Activated T-cell treated with anti-CD3 and anti-CD28 coated beads for 4 hours (primary cell): ENCODE measurements at places on chromosomes 3 and 15.

DNA sequence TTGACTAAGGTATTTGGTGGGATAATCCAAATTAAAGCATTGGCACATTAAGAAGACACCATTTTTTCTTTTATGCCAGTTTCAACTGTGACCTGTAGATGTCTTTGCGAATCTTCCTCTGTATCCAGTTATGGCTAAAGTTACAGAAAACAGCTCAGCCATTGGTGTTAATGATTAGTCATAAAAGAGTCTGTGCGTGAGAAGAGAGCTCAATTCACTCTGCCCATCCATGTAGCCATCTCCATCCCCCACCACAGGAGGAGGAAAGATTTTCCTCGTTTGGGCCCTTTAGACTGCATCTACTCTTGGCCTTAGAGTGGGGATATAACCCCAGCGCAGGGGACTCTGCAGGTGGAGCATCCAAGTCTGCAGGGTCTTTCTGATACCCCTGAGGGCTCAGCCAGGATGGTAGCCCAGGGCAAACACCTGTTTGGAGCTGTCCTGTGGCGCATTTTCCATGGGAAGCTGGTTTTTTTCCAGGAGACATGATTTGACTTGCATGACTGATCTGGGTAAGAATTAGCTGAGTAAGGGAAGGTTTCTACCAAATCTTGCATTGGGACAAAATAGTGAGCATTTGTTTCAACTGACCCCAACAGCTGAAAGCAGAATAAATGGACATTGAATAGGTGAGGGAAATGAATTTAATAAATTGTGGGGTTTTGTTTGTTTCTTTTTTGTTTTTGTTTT is 29.5 kb downstream of the NANOGP8 start:
- DNase-seq: no peak

DNA sequence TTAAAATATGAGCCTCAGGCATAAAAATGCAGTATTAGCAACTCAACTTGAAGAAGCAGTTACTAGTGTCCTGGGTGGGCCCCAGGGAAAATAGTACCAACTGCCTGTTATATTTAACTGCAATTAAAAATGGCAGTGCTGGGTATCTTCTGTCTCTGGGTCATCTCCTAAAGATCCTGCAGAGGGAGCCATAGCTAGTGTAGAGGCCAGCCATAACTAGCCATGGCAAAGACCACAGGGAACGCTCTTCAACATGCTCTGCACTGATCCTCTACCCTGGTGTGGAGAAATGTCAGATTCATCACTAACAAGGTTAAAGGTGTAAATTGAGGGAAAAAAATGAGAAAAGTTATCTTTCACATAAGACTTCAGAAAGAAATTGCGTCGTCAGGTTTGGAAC is 181.3 kb downstream of the SNRPN start:
- no peak for DNase-seq

- no peak for DNase-seq
Measured at GRCh38 chr15:50484781-50485180, 60.6 kb downstream of the USP8 start.

DNA sequence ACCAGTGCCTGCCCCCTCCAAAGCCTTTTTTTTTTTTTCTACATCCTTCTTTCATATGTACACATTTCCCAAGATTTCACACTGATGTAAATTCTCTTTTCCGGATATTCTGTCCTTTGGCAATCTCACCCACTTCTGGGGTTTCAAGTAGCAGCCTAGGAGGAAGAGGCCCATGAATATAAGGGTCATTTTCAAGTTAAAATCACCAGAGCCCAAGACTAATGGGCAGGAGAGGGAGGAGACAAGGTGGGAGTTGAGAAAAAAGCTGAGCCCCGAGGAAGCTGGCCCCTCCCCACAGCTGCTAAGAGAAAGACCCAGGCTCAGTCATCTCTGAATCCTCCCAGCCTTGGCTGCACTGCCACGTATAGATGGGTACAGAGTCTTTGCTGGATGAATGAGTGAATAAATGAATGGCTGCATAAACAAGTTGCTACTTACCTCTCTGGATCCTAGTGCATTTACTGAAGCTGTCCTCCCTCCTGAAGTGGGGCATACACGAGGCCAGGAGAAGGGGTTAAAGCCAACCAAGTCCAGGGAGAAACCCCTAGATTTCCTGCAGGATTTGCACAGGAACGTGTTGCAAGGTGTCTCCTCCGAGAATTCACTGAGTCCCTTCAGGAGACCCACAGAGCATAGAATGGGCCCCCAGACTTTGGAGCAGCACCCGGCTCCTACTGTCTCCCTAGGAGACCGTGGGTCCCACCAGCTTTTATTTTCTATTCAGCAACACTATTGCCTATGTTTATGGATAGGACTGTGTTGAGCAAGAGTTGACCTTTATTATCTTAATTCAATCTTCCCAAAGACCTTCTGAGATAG is 100.8 kb upstream of the LIPC start:
- no peak for DNase-seq

- peak; percentile 5 for DNase-seq
Measured at GRCh38 chr3:14548321-14548729, 8.2 kb upstream of the GRIP2 start.

DNA sequence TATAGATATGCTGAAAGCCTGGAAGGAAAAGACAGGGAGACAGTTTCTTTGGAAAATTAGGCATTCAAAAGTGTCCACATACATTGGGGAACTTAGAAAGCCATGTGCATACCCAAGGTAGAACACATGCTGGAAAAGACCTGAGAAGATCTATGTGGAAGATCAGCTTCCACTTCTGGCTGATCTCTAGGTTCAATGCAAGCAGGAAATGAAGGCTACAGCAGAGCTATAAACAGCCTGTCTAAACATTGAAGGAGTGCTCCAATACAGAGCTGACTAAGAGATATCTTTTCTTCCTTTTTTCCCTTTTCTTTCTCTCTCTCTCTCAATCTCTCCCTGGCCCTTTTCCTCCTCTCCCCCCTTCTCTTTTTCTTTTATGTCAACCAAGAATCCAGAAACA is 73.6 kb upstream of the TCF12 start:
- DNase-seq: no peak

GRCh38 chr3:143158014-143158988 is 38.7 kb downstream of the CHST2 start:
- DNase-seq: no peak

- DNase-seq: no peak
Measured at GRCh38 chr3:46825450-46825849, 37.8 kb downstream of the MYL3 start.

DNA sequence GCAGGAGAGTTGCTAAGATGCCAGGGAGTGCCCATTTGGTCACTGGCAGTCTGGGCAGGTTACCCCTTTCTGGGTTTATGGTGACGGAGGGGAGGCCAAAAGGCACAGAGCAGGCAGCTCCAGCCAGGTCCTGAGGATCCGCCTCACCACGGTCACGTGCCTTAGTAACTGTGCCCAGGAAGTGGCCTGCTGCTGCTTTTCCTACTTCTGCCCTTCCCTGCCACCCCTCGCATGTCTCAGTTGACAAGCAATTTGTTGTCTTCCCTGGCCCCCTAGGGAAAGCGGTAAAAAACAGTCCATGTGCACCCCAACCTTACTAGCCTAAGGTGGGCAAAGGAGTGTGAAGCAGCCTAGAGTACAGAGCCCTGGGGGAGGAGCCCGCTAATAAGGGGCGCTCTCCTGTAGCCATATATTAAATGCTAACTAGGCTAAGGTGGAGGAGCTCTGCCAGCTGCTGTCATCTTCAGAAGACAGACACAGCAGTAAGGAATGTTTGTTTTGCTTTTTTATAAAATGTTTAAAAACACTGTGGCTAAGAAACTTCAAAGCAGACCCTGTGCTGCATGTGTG is 9.1 kb upstream of the LIPH start:
- DNase-seq: no peak

- no peak for DNase-seq
Measured at GRCh38 chr15:38195191-38195901, 57.3 kb upstream of the SPRED1 start.

DNA sequence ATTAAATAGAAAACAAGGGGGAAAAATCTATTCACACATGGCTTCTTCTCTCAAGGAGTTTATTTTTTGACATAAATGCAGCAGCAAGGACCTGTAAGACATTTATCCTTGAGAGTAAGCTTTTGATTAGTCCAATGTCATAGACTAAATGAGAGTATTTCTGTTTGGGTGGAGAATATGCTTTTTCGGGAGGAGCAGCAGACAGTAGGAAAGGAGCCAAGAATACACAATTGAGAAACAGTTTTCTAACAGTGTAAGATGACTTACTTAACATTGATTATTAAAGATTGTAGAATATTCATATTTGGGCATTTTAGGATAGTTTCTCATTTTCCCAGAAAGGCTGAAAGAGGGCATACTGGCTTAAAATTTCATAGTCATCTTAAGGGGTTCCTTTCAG is 65.9 kb upstream of the PAQR5 start:
- DNase-seq: no peak

DNA sequence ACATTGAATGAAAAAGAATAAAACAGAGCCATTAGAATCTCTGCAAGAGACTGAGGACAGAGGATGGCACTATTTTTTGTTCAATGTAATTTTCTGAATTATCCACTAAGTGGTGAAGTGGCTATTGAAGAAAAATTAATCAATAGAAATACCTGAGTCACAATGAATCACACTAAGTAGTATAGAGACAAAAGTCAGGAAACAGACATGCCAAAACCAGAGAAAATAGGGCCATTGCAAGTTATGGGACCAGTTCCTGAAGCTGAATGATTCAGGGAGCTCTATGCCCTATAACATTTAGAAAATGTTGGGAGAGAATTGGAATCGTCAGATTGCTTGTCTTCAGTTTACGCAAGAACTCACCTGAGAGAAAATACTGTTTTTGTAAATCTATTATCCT is 1103.2 kb upstream of the ALCAM start:
- DNase-seq: no peak

- no peak for DNase-seq
Measured at GRCh38 chr15:36392676-36393266, 186.7 kb upstream of the CDIN1 start.

DNA sequence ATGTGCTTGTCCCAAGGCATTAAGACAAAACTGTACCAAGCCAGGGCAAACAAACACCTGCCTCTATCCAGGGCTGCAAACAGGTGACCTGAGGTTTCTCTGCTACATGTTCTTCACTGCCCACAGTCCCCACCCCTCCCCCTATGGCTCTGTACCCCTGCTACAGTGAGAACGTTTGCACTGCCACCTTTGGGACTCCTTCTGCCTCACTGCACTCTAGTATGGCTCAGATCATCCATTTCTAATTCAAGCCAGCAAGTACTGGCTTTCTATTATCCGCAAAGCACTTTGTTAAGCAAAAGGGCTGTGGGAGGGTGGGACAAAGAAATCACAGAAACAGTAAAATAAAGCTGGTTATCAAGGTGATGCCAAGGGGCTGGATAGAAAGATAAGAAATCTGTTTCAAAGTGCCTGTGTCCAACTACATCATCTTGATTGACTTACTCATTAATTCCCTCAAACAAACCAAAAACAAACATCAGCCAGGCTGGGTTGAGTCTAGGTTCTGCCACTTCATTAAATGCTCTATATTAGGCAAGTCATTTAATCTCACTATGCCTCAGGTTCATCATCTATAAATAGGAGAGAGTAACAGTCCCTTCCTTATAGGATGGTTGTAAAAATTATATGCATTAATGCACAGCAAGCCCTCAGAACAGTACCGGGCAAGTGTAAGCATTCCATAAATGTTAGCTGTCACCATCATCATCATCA is 95.3 kb downstream of the PDZRN3 start:
- DNase-seq: no peak
